ENCODE measurements at places on chromosomes 11 and 22. TPM values are rescaled to one million over a fixed set of nuclear protein-coding genes. Genes with fewer than 3 reads are reported as not detected.

GRCh38 chr11:44570411-44571155 lies 5.1 kb downstream of the CD82 start:
- no peak for DNase-seq

DNA sequence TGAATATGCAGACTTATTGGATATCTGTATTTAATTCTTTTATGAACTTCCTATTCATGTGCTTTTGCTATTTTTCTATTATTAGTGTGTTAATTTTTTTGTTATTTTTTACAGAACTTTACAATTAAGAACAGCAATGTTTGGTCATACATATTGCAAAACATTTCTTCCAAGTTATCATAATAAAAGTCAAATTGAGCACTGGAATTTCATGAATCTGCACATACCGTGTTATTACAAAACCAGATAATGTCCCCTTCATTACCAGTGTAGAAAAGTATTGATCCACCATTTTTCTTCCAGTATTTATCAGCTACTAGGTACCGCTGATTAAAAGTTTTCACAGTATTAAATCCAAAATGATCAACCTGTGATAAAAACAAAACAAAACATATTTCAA lies 40.5 kb downstream of the PRCP start:
- DNase-seq = no peak

- no peak for DNase-seq
These were observed 559 bp downstream of the SNX19 start for GRCh38 chr11:130915603-130916237.

DNA sequence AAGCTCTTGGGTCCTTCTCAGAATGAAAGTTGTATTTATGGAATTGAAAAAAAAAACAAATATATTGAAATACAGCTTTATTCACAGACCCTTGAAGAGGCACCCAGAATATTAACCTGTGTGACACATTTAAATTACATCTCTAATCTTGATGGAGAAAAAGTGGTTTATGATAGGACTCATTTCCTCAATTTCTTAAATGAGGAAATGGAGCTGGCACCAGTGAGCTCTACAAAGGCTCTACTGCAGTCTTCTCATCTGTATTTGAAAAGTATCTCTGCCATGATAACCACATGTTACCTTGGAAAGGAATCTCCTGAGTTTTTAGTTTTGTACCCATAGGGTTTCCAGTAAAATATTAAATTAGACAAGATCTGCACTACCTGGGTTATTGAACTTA lies 186.5 kb downstream of the HIPK3 start:
- DNase-seq = no peak

Gene HBD
- total RNA-seq = not detected

Gene C22orf31
- total RNA-seq = not detected

Gene FDXACB1
- total RNA-seq = 1.0 TPM

Gene ART5
- total RNA-seq = 1.4 TPM

Gene RRAS2
- total RNA-seq = 31.6 TPM

All from left cardiac atrium (tissue), 4 donors.